Aorta (tissue), 5 donors: ENCODE measurements at places on chromosomes 4 and X. TPM values are rescaled to one million over a fixed set of nuclear protein-coding genes. Genes with fewer than 3 reads are reported as not detected.

DNA sequence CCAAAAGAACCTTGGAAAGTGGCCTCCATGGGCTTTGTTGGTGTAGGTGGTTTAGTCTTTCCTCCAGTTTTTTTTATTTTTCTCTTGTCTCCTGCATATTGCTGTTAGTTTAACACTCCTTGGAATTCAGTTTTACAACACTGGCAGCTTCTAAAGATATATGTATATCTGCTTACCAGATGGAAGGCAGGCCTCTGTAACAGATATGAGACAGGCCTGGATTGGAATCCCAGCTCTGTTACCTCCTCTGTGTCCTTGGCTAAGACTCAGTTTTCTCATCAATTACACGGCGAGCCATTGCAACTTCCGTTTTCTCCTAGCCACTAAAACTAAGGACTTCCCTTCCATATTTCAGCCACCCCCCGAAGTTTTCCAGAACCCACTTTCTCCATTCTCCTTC is 133.4 kb upstream of the SMAD1 start:
- H3K4me1 ChIP-seq: no peaks in the 10 kb centered on the region
- H3K27ac ChIP-seq: no peak overlapping the region
- no peaks in the 10 kb centered on the region for H3K27me3 ChIP-seq
- no peak for DNase-seq
- H3K4me3 ChIP-seq: no peak overlapping the region
- no peaks in the 10 kb centered on the region for H3K36me3 ChIP-seq

GRCh38 chrX:133723930-133724329 is 261.5 kb downstream of the GPC3 start:
- no peak overlapping the region for H3K27ac ChIP-seq
- DNase-seq: no peak
- H3K4me1 ChIP-seq: no peaks in the 10 kb centered on the region
- no peak overlapping the region for H3K4me3 ChIP-seq

DNA sequence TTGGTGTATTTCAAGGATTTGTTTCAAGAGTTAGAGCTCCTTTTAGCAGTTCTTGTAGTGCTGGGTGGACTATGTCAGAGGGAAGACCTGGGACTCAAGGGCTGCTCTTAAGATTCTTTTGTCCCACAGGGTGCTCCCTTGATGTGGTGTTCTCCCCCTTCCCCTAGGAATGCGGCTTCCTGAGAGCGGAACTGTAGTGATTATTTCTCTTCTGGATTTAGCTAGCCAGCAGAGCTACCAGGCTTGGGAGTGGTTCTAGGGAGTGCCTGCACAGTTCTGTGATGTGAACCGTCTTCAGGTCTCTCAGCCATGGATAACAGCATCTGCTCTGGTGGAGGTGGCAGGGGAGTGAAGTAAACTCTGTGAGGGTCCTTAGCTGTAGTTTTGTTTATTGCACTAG is 336.8 kb downstream of the FSTL5 start:
- no peak overlapping the region for H3K4me3 ChIP-seq
- DNase-seq: no peak
- H3K4me1 ChIP-seq: no peaks in the 10 kb centered on the region
- no peaks in the 10 kb centered on the region for H3K27me3 ChIP-seq

GRCh38 chrX:148049441-148049840 is 68.3 kb downstream of the FMR1NB start:
- no peaks in the 10 kb centered on the region for H3K36me3 ChIP-seq
- no peak overlapping the region for H3K27ac ChIP-seq
- H3K4me1 ChIP-seq: no peaks in the 10 kb centered on the region
- no peaks in the 10 kb centered on the region for H3K27me3 ChIP-seq
- H3K4me3 ChIP-seq: no peak overlapping the region

Gene ALB
- total RNA-seq: 0.84 TPM

- H3K27me3 ChIP-seq: no peaks in the 10 kb centered on the region
- no peak overlapping the region for H3K27ac ChIP-seq
- DNase-seq: no peak
- H3K4me1 ChIP-seq: no peaks in the 10 kb centered on the region
These were observed 60.2 kb upstream of the HUWE1 start for GRCh38 chrX:53746718-53747117.

DNA sequence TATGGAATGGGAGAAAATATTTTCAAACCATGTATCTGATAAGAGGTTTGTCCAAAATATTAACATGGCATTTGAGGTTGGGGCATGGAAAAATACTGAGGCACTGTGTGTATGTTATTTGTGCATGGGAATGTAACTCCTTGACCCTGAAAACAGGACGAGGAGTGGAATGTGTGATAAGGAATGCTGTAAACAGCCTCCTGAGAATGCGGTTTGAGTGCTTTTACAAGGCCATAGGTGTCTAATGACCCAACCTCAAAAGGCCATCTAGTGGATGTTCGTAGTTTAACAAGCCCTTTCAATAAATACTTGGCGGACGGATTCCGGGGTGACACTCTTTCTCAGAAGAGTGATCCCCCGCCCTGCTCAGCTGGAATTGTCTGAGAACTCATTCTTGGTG is 162.9 kb upstream of the USP9X start:
- no peaks in the 10 kb centered on the region for H3K27me3 ChIP-seq
- DNase-seq: no peak
- H3K36me3 ChIP-seq: no peaks in the 10 kb centered on the region
- H3K4me3 ChIP-seq: no peak overlapping the region
- H3K4me1 ChIP-seq: no peaks in the 10 kb centered on the region
- H3K27ac ChIP-seq: no peak overlapping the region

- H3K27ac ChIP-seq: no peak overlapping the region
- DNase-seq: no peak
- peaks cover 3% of the 10 kb centered on the region for H3K4me1 ChIP-seq
- no peaks in the 10 kb centered on the region for H3K36me3 ChIP-seq
These were observed 431.6 kb downstream of the GABRG1 start for GRCh38 chr4:45692131-45692735.

- peaks cover 3% of the 10 kb centered on the region for H3K4me1 ChIP-seq
- H3K27me3 ChIP-seq: no peaks in the 10 kb centered on the region
- no peak overlapping the region for H3K27ac ChIP-seq
- no peaks in the 10 kb centered on the region for H3K36me3 ChIP-seq
- no peak for DNase-seq
These were observed 1.3 kb upstream of the CLCN5 start for GRCh38 chrX:49921109-49921508.

Gene KLHL13
- total RNA-seq: 4.6 TPM

DNA sequence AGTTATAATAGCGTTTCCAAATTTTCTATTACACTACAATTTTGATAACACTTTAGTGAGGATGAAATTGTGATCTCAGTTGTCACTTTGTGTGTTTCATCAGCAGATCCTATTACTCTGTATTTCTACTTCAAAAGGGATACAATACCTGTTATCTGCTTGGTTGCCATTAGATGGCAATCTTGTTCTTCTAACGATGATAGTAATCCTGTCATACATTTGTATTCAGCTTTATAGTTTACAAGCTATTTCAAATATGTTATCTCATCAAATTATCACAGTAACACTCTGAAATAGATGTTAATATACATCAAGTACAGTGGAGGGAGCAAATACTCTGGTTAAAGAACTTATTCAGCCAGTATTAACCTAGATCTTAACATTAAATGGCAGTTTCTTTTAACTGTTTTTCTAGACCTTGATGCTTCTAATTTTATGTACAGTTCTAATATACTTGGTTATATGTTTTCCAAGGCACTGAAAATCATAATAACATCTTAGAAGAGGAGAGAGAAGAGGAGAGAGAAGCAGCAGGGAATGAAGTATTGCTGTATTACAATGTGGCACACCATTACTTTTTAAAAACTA is 292.0 kb downstream of the CCSER1 start:
- H3K27me3 ChIP-seq: no peaks in the 10 kb centered on the region
- H3K4me3 ChIP-seq: no peak overlapping the region
- no peaks in the 10 kb centered on the region for H3K36me3 ChIP-seq
- no peaks in the 10 kb centered on the region for H3K4me1 ChIP-seq
